ENCODE measurements at places on chromosomes 1 and 21.

- no peak for DNase-seq
These were observed 234.5 kb upstream of the HOOK1 start for GRCh38 chr1:59580257-59580656.

DNA sequence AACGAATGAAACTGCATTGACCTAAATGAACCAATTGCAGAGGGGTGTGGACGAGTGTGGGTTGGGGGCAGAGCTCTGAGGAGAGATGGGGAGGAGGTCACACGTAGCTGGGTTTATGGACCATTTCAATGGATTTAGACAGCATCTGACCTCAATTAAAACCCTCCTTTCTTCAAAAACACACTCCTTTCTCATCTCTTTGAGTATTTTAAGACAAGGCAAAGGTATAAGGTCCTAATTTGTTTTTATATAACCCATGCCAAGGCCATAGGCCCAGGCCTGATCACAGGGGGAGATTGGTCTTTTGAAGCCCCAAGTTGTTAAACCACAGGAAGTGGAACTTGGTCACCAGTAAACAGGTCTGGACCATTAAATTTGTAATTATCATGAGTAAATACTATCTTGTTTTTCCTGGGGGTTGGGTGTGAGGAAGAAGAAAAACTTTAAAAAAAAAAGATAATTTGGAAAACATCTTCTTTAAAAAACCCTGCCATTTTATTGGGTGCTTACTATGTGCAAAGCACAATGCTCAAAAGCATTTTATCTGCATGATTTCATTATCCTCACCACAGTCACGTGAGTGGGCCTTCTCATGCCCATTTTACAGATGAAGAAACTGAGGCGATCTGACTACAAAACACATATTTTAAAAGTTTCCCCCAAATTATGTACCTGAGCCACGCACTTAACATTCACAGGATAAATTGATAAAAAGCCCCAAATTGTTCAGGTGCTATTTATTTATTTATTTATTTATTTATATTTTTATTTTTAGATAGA, 8.9 kb upstream of the INAVA start:
- DNase-seq: no peak

DNA sequence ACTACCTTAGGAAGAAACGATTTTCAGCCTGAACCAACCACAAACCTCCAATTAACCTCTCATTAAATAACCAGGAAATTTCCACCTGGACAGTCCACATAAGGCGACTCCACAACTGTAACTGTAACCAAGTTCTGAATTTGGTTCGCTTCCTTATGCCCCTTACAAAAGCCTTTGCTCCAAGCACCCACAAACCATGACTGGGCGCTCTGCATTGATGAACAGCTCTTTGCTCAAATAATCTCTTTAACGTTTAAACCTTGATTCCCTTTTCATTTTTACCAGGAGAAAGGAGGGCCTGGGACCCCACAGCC, 38.2 kb upstream of the ZNF124 start:
- DNase-seq: no peak

GRCh38 chr1:223319905-223320580, 43.9 kb downstream of the SUSD4 start:
- DNase-seq: peak; percentile 54

DNA sequence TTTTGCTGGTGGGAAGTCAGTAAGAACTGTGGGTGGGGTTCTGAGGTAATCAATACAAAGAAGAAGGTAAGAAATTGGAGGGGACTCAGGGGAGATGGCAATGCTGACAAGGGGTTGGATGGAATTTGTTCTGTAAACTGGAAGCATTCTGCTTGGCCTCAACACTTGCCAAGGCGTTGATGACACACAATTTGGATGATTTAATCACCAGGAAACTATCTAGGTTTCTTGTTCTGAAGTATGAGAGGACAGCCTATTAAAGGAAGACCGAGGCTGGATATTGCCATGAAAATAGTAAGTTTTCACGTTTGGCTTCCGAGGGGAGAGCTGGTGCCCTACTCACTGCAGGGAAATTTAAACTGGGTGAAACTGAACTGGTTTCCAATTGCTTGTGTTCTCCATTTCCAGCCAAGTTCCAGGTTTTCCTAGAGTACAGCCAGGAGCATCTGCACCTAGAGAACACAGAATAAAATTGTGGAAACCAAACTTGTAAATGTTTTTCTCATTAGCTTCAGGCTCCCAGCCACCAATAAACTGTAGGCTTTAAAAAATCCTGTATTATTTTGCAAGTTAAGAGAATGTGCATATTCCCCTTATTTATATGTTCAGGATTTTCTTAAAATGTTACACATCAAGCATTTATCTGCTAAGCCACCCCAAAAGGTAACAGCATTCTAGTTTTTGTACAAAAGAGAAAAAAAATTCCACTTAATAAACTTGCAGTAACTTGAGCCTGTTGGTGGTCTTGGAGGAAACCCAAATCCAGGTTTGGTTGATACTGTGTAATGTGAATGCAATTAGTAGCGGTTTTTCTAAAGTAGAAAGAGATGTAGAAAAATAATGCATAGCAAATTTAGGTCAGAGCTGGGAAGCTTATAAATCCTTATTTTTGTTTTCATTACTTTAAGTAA, 53.8 kb downstream of the ROR1 start:
- DNase-seq: no peak

- peak; percentile 35 for DNase-seq
These were observed 5.4 kb downstream of the ARTN start for GRCh38 chr1:43938892-43939587.
